ENCODE measurements at places on chromosomes 16 and 17.

DNA sequence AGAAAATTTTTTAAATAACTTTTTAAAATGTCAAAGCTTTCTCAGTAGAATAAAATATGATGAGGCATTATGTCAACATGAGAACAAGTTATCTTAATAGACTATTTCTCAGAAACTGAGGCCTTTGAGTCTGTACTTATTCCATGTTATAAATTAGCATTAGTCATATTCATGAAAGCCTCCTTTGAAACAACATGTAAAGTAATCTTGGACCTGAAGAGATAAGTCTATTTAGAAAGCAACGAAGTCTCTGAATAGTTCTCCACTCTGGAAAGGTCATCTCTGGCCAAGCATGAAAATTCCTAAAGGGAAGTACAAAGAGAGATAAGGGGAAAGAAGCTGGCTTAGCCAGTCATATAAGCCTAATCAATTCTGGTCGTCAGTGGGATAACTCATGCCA lies 150.8 kb downstream of the CYB561 start:
- DNase-seq: no peak

DNA sequence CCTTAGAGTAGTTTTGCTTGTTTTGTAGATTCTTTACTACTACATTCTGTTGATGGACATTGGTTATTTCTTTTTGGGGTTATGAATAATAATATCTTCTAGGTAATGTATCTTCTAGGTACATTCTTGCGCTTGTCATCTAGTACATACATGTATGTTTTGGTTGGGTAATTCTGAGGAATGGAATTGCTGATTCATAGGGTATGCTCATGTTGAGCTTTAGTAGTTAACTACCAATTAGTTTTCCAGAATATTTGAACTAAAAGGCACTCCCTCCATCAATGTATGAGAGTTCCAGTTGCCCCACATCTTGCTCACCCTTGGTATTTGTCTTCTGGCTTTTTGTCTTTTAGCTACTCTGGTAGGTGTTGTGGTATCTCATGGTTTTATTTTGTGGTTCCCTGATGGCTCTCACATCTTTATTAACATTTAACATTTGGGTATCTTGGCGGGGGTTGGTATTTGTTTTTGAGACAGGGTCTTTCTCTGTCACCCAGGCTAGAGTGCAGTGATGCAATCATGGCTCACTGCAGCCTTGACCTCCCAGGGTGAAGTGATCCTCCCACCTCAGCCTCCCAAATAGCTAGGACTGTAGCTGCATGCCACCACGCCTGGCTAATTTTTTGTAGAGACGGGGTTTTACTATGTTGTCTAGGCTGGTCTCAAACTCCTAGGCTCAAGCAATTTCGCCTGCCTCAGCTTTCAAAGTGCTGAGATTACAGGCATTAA lies 47.1 kb downstream of the SLC6A4 start:
- no peak for DNase-seq

DNA sequence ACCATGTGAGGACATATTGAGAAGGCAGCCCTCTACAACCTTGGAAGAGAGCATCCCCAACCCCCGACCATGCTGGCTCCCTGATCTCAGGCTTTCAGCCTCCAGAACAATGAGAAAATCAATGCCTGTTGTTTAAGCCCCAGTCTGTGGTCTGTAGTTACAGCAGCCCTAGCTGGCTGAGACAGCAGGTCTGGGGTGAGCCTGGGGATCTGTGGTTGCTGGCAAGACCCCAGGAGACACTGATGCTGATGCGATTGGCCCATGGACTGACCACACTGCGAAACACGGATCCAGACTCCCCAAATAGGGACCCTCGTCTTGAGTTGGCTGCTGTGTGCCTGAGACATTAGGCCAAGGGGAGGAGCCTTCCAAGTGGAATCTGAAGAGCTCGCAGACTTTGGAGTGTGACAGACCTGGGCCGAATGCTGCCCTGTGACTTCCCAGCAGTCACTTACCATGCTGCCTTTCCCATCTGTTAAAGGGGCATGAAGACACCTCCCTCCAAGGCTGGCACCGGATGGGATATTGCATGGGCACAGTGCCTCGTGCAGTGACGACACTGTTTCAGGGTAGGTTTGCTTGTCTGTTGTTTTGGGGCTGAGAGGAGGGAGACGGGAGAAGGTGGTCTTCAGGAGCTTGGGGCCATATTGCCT lies 147.8 kb upstream of the RPL38 start:
- DNase-seq: no peak

- no peak for DNase-seq
Observed at GRCh38 chr16:75319513-75320411, 68.3 kb upstream of the BCAR1 start.

DNA sequence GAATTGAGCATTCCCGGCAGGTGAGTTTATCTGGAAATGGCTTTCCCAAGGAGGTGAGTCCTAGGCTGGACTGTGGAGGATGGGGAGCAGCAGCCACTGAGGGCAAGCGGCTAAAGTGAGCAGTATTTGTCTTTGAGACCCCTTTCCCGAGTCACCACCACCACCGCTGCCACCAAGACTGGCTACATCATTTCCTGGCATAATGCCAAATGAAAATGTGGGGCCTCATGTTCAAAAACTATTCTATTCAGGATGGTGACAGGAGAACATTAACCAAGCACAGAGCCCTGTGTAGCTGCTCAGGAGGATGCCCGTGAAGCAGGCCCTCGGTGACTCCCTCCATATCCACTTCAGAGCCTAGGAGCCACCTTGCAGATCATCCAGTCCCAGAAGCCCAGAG lies 46.0 kb downstream of the NOG start:
- no peak for DNase-seq

DNA sequence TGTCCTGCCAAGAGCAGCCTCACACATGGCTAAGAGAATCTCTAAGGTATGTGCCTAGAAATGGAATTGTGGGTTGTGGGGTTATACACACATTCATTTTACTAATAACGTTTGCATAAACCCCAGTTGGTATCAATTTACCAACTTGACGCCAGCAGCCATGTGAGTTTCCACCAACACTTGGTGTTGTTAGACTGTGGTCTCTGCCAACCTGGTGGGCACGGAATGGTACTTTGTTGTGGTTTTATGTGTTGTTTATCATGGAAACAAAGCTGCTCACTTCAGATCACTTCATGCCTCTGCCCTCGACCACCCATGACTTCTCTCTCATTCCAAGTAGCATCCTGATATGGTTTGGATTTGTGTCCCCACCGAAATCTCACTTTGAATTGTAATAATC lies 152.0 kb upstream of the CDC42EP4 start:
- no peak for DNase-seq

DNA sequence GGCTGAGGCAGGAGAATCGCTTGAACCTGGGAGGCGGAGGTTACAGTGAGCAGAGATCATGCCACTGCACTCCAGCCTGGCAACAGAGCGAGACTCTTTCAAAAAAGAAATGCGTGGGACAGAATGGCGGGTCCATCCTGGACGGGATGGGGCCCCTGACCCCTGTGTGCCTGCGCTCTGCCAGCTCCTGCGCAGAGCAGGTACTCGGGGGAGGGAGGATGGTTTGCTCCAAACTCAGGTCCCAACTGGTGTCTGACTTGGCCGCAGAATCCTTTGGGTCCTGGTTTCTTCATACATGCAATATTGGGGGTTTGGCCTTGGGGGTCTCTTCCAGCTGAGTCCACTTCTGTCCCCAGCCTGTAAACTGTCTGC lies 10.4 kb downstream of the CHMP6 start:
- no peak for DNase-seq

DNA sequence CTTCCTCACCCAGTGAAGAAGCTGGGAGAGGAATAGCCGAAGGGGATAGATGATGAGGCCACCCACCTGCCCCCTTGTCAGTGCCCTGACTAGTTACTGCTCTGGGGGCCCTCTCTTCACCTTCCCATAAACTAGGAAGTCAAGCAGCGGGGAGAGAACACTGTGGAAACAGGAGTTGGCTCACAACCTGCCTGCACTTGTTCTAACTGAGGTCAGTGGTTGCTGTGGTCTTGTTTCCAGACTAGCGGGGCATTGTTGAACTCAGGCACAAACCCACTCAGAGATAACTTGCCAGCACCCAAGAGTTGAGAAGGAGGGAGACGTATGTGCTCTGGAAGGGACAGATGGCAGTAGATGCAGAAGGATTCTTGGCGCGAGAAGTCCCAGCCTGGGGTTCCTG lies 48.6 kb upstream of the DDX52 start:
- DNase-seq: no peak

DNA sequence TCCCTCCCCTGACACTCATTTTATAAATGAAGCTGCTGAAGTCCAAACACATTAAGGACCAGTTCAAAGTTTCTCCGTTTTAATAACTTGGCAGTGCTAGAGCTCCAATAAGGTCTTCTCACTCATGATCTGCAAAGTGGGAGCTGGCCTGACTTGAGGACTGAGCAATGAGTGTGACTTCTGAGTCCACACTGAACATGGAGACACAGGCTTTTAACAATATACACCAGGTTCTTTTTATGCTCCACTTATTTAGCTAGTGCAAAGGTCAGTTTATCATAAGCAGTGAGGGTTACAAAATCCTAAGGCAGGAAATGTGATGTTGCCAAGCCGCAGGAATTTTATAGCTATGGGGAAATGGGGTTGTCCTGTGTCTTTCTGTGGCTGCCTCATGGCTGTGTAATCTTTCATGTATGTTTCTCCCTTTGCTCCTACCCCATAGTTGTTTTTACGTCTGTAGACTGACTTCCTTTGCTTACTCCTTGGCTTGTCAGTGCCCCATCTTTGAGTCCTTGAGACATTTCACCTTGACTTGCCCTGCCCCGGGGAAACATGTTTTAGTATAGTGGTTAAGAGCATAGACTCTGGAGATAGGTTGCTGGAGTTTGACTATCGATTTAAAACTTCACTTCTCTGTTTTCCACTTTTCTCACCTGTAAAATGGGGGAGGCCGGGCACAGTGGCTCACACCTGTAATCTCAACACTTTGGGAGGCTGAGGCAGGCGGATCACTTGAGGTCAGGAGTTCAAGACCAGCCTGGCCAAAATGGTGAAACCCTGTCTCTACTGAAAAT lies 12.2 kb upstream of the MMD start:
- no peak for DNase-seq

DNA sequence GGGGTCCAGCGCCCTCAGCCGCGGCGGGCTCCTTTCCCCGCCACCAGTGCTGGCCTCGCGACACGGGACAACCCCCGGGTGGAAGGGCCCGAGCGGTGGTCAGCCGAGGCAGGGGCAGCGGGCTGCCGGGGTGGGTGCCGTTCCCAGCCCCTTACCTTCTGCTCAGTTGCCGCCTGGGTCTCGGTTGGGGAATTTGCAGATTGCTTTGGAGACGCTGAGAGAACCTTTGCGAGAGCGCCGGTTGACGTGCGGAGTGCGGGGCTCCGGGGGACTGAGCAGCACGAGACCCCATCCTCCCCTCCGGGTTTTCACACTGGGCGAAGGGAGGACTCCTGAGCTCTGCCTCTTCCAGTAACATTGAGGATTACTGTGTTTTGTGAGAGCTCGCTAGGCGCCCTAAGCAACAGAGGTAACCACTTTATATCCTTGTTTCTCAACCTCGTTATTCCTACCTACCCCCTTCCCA lies 381 bp downstream of the CTNS start:
- no peak for DNase-seq

DNA sequence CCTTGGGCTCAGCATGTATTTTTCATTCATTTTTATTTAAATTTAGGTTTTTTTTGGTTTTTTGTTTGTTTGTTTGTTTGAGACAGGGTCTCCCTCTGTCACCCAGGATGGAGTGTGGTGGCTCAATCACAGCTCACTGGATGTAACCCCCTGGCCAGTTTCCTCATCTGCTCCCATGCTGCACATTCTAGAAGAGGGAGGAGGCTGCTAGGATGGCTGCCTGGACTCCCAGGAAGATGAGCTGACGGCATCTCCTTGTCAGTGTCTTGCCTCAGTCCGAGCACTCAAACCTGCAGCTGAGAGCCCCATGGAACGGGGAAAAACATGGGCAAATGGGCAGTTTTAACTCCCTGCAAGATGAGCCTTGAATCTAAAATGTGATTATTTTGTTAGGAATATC lies 7.5 kb downstream of the MEAK7 start:
- DNase-seq: no peak

DNA sequence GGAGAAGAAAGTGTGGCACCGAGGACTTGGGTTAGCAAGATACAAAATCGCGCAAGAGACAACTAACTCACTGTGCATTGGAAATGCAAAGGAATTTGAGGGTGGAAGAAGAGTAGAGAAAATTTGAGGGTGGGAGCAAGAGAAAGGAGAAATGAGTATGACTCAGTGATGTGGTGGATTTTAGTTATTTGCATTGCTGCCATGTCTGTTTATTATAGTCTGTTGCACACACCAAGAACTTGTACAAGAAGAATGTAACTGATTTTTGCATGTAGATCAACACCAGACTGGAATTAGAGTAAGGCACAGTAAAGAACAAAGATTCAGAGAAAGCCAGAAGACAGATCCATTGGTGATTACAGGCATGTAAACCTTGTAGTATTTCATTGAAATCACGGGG lies 71.6 kb upstream of the SMIM36 start:
- no peak for DNase-seq

GRCh38 chr16:51607201-51607651 lies 456.2 kb upstream of the SALL1 start:
- DNase-seq: no peak

DNA sequence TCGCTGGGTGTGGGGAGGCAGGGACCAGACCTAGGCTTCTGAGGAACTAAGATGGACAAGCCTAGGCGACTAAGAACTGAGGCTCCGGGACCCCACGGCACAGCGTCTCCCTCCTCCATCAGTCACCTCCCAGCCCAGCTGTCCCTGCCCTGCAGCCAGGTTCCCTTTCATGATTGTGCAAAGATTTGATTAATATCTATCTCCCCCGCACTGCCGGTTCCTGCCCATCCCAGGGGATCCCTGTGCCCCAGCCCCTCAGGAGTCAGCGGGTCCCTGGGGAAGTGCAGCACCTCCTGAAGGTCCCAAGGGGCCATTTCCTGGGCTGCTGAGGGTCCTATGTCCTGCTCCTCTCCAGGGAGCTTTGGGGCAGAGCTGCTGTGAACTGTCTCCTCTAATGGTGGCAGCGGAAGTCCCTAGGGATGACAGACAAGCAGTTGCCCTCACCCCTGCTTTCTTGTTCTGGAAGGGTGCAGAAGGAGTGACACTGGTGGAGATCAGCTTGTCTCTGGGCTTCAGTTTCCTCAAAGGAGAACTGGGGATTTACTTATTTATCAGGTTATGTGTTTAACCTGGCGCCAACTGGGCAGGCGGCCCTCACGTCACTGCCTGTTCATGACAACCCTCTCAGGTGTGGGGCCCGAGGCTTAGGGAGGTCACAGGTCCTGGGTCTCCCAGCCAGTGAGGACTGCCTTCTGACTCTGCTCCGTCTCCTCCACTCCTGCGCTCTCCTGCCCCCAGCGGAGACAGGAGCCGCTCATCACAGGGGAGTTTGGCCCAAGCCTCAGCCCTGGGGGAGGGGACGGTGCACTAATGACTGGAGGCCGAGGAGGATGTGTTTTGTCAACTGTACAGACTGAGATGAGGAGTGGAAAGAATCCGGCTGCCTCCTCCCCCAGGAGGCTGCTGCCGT lies 1.9 kb upstream of the C16orf74 start:
- DNase-seq: no peak

DNA sequence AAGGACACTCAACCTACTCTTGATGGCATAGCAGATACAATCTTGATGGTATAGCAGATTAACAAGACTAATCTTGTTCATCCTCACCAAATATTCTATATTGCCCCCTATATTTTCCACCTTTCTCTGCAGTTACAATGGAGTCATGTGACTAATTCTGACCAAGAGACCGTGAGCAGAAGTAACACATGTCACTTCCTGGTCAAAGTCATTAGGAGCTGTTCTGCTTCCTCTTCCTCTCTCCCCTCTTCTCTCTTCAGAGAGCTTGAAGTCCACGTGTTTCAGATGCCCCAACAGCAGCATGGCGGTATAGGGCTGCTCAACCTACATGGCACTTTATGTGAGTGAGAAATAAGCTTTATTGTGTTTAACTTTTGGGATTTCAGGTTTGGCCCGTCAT lies 55.3 kb upstream of the ERCC4 start:
- no peak for DNase-seq

Measured in activated CD4-positive, CD25-positive, alpha-beta regulatory T cell treated with anti-CD3 and anti-CD28 coated beads, Interleukin-2, amount 50 U/mL, for 16 hours (primary cell).